Kidney (tissue), 22 donors: ENCODE measurements at places on chromosomes 1 and 21. TPM values are rescaled to one million over a fixed set of nuclear protein-coding genes. Genes with fewer than 3 reads are reported as not detected.

- DNase-seq = no peak
Observed at GRCh38 chr1:13805431-13805830, 105.4 kb downstream of the PRDM2 start.

Gene CYP4Z1
- total RNA-seq = 0.22 TPM

DNA sequence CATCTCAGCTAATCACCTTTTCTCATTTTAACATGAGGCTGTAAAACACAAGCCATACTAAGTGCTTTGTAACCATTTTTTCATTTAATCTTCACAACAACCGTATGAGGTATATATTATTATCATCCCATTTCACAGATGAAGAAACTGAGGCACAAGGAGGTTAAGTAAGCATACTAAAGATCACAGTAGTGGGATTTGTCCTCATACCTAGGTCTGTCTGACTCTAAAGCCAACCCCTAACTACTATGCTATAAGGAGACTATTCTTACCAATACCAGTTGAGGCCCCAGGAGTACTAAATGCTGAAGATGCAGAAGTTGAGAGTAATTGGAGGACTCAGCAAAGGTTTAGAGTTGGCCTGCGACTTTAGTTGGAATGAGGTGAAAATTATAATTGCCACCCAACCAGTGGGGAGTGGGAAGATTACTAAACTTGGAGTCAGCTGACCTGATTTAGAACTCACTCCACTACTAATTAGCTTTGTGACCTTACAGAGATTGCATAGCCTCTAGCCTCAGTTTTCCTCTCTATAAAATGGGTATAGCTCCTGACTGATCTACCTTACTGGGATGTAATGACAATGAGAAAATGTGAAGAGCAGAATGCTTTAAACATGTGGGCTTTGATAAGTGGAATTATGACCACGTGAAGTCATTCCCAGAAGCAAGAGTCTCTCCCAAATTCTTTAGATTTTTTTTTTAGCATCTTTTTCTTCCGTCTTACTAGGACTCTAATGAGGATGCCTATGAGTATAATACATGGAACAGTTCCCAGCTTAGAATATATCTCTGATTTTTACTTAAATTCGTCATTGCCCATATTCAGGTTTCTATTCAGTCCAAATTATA, 85.8 kb upstream of the IPO9 start:
- no peak for DNase-seq

Gene NBPF11
- total RNA-seq = 12.3 TPM

DNA sequence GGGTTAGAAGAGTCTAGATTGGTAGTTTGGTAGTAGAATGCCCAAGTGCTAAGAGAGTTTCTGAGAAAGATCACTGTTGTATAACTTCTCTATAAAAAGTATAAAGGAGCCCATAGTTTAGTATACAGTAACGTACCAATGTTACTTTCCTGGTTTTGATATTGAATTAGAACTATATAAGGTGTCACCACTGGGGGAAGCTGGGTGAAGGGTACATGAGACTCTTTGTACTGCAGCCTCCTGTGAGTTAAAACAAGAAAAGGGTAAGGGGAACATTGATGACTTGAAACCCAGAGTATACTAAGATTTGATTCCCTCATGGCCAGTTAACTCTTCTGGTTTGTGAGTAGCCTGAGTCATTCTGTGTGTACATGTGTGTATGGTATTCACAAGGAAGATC, 129.8 kb downstream of the RPS6KC1 start:
- no peak for DNase-seq

GRCh38 chr1:208103597-208104513, 140.3 kb downstream of the PLXNA2 start:
- no peak for DNase-seq

Gene RGL1
- 30.7 TPM for total RNA-seq

Gene TFAP2E
- total RNA-seq = 1.0 TPM

Gene LAMB3
- 59.7 TPM for total RNA-seq

Gene GJA4
- 15.6 TPM for total RNA-seq

- DNase-seq = no peak
Observed at GRCh38 chr21:21968810-21969209, 970.6 kb downstream of the NCAM2 start.

Gene GPR3
- total RNA-seq = 0.38 TPM

GRCh38 chr1:96256130-96256790, 465.3 kb upstream of the PTBP2 start:
- DNase-seq = no peak

DNA sequence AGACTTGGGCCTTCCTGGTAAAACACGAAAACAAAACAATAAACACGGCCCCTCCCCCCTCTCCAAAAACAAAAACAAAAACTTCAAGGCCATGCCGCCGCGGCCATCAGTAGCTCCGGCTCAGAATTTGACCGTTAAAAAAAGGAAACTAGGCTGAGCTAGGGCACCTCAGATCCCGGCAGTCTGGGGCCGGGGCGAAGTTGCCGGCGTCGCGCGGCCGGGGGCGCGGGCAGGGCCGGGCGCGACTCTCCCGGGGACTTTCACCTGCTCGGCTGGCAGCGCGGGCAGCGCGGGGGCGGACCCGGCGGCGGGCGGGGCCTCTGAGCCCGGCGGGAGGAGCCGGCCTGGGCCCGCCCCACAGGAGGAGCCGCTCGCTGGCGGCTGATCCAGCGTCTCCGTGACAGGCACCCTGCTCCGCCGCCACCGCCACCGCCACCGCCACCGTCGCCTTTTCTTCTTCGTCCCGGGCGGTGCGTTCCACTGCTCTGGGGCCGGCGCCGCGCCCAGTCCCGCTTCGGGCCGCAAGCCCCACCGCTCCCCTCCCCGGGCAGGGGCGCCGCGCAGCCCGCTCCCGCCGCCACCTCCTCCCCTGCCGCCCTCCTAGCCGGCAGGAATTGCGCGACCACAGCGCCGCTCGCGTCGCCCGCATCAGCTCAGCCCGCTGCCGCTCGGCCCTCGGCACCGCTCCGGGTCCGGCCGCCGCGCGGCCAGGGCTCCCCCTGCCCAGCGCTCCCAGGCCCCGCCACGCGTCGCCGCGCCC, at the start of gene NOS1AP:
Gene NOS1AP (plus strand): TSS at position 358 of the 760 bp plus-strand sequence. CDS start 487 bp downstream, outside the sequence.
- DNase-seq = peak; percentile 86

- peak; percentile 67 for DNase-seq
Observed at GRCh38 chr1:38858833-38859560, 575 bp downstream of the RRAGC start.

DNA sequence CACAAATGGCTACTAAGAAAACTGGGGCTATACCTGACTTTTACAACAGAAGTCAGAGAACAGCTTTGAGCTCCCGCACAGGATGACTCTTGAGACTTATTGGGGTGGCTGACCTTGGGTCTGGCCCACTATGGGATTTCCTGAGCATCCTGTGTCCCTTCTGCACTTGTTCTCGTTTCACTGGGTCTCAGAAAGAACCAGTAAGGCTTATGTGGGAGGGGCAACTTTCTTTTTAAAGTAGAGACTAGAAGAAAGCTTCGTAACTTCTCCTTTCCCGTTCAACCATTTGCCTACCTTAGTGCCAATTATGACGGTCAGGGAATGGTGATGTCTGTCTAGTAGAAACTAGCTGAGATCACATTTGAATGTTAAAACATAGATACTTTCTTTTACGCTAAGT, 59.5 kb upstream of the C1orf105 start:
- no peak for DNase-seq

GRCh38 chr1:13809461-13810159, 109.6 kb downstream of the PRDM2 start:
- DNase-seq = no peak

DNA sequence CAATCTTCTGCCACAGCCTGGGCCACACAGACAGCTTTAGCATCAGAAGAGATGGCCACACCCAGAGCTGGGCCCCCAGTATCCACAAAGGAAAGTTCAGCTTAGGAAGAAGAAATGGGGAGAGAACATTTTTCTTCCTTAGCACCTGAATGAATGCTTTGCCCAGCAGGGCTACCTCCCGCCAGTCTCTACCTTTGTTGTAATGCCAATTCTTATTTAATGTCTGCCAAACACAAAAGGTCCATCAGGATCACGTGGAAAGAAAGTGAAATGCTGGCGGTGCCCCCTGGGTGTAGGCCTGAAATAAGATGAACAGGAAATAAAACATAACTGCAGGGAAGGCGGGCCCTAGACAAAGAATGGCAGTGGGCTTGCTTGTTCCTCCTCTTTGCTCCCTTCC, 125.6 kb downstream of the CACNA1E start:
- no peak for DNase-seq

Gene DNAI4
- total RNA-seq = 26.8 TPM

Gene C1QA
- 238 TPM for total RNA-seq

GRCh38 chr1:178407655-178408054, 89.1 kb downstream of the CLEC20A start:
- DNase-seq = no peak

DNA sequence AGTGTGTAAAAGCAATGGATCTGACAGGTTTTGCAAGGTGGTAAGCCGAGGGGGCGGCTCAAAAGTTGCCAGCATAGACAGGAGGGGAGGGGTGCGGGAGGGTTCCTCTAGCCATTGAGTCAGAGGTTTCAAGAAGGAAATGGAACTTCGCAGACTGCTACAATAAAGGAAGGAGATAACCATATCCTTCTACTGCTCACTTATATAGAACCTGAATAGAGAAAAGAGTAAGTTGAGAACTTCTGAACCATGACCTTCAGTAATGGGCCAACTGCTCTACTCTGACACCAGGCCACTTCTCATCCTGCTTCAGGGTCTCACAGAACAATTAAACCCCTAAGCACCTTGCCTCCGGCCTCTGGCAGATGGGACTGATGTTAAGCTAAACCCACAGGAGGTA, 26.3 kb upstream of the BCAR3 start:
- no peak for DNase-seq
